BE2C (cell line): ENCODE measurements at places on chromosomes 7 and 10.

DNA sequence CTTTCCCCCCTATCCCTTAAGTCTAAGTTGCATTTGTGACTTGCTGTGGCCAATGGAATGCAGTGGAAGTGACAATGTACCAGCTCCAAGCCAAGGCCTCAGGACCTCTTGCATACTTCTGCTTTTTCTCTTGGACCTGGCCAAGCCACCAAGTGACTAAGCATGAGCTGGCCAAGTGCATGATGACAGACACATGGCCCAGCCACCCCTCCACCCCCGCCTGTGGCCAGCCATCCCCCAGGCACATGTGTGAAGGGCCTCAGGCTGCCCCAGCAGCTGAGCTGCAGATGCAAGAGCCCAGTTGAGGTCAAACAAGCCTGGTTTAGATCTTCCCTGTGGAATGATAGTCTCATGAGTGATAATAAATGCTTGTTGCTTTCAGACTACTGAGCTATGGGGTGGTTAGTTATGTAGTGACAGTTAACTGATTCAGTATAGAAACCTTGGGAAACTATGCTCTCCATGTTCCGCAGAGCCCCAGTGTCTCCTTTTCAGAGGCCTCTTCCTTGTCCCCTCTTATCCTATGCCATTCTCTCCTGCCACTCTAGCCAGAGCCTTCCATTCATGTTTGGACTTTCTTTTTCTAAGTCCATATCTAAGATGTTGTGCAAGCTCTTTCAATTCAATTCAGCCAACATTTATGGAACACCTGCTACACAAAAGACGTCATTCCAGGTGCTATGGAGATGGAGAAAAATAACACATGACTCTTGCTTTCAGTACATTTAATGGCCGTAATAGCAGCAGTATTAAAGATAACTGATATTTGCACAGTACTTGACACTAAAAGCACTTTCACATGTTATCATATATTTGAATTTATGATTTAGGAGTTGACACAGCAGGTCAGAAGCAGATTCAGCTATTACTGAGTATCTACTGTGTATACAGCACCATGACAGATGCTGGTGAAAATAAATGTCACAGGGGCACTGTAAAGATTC is 55.5 kb upstream of the LOXL4 start:
- peak; percentile 43 for DNase-seq

DNA sequence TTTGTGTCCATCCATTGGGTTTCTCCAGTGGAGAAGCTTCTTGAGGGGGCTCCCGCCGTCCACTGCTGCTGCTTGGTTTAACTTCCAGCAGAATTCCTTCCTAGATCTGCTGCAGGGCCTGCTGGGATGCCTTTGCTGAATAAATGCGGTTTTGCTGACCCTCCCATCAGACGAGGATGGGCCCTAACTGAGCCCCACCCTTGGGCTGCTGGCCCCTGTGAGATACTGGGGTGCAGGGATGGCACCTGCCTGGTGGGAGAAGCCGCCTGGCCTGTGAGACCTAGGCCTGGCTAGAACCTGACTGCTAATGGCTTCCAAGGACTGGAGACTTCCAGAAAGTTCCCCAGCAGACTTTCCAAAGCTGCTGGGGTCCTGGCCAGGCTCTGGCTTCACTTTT is 43.8 kb downstream of the ZNF467 start:
- DNase-seq: no peak

GRCh38 chr7:771234-772004 is 44.3 kb upstream of the PRKAR1B start:
- peak; percentile 52 for DNase-seq

- no peak for DNase-seq
Measured at GRCh38 chr10:5523796-5524574, 776 bp upstream of the CALML3 start.

DNA sequence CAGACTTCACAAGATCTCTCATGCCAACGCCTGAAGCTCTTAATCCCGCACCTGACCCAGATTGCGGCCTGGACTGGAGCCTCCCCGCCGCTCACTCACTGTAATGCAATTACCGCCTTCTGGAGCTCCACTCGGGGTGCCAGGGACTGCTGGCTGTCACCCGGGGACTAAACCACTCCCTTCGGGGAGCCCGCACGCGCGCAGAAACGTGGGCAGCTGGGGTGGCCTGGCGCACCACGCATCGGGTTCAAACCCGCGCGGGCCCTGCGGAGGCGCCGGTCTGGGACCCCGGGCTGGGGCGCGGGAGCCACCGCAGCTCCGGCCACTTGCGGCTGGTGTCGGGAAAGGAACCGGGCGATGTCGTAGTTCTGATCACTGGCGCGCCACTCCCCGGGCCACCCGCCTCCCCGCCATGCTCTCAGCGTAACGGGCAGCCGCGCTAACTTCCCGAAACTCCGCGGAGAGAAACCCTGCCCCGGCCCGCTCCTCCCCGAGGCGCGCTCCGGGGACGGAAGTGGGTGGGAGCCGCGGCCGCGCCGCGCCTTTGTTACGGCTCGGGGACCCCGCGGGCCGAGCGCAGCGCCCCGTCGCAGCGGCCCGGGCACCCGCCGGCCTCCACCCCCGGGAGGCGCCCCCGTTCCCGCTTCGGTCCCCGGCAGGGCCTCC is 100.3 kb upstream of the SVIL start:
- DNase-seq: peak; percentile 55

DNA sequence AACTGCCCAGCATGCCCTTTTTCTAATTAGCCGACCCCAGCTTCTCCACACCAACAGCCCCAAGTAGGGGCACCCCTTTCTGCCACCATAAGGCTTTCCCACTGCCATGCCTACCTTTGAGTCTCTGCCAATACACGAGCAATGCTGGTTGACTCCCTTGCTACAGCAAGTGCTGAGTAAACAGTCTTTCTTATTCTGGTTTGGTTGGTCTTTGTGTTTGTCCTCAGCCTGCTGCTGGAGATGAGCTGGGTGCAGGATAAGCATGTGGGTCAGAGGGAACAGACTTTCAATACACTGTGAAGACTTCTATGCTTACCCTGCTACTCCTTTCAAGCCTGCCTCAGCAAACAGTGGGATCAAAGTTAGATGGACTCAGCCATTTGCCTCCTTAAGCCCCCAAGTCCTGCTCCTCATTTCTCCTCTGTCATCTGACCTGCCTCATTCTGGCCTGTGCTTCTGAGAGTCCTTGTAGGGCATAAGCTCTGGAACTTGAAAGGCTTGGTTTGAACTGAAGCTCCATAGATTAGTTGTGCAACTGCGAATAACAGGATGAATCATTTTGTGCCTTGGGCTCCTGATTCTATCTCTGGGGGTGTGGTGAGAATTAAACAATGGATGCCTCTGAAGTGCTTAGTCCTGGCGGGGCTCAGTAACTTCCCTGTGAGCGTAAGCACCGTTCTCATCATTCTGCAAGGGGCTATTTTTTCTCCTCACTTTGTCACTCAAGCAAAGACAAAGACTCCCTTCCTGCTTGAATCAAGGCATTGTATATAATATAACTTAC is 533.8 kb upstream of the DPP6 start:
- DNase-seq: no peak

DNA sequence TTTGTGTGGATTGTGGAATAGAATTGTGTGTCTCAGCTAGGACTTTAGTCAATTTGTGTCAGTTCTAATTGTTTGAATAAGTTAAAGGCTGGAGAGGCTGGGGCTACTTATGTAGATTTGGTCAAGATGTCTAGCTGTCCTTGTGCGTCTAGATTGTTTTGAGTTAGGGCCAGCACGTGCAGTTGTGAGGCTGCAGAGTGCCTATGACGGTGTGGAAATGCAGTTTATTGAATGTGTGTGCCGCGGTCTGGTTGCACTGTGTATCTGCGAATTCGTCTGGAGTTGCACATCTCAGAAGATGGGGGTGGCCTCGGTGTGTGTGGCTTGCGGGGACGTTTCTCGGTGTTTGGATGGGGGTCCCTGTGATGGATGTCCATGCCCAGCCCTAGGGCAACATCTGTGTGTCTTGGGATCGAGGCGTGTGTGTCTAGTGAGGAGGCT is 10.2 kb downstream of the EMX2 start:
- no peak for DNase-seq

GRCh38 chr7:16416289-16417282 is 4.8 kb downstream of the CRPPA start:
- DNase-seq: no peak

DNA sequence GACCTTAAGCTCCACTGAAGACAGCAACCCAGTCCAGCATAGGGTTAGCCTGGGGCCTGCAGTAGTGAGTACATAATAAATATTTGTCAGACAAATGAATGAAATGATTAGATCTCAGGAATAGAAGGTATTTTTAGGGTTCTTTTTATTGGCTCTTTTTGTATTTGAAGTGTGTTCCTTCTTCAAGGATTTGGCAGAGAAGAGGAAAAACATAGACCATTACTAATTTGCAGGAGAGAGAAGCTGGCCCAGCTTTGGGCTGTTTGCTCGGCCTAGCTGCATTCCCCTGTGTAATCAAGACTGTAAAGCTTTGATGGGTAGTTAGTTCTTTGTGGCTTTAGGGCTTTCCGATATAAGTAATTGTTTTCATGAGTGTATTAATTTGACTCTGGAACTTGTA is 64.2 kb downstream of the CNNM2 start:
- DNase-seq: no peak

GRCh38 chr10:86535132-86535882 is 13.7 kb upstream of the WAPL start:
- DNase-seq: no peak

DNA sequence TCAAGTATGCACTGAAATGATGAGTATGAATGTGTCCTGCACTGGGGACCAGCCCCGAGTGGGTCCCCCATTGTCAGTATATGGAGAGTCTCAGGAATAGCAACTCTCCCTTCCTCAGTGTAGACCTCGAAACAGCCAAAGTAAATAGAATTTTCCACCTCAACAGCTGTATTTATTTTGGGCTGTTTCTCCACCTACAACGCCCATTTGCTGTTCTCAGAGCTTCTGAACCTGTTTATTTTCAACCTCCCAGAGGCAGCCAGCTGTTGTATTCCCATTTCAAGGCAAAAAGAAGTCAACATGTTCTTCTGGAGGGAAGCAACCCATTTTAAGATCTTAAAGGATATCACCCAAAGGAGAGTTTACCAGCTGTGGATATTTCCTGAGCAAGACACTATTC is 59.6 kb upstream of the BICC1 start:
- no peak for DNase-seq

DNA sequence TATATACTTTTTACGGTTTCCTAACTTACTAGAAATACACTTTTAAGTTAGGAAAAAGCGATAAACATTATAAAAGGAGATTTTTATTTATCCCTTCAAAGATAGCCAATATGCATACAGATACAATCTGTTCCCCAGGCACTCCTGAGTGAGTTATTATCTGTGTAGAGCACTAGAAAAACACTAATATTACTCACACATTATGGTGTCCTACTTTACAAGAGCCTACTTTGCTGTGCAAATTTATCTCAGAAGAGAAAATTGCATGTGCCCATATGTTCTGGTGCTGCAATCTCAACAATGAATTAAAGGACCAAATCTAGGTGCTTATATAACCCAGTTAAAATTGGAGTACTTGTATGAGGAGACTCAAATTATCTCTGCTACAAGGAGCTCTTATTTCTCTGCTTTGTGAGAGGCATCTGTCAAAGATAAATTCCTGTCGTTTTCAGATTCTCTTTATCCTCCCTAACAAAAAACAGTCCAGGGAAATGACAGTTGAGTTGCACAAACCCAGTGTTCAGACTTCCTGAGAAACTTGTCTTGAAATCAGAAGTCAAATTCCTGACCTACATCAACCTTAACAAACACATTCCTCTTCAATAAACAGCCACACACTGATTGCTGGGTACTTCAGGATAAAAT is 28.9 kb downstream of the CPA1 start:
- no peak for DNase-seq

DNA sequence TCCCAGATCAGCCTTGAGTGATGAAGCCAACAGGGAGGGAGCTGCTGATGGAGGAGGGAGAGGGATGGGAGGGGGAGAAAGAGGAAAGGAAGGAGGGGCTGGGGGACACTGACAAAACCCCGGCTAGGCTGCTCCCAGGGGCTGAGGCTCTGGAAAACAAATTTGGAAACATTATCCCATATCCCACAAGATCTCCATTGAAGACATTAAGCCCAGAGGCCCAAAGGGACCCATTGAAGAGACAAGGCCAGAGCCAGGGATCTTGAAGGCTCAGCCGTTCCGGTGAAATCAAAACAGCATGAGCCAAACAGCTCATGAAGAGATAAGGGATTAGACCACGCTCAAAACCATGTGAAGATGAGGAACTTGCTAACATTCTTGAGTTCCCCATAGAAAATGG is 184.3 kb upstream of the ITGB1 start:
- no peak for DNase-seq

DNA sequence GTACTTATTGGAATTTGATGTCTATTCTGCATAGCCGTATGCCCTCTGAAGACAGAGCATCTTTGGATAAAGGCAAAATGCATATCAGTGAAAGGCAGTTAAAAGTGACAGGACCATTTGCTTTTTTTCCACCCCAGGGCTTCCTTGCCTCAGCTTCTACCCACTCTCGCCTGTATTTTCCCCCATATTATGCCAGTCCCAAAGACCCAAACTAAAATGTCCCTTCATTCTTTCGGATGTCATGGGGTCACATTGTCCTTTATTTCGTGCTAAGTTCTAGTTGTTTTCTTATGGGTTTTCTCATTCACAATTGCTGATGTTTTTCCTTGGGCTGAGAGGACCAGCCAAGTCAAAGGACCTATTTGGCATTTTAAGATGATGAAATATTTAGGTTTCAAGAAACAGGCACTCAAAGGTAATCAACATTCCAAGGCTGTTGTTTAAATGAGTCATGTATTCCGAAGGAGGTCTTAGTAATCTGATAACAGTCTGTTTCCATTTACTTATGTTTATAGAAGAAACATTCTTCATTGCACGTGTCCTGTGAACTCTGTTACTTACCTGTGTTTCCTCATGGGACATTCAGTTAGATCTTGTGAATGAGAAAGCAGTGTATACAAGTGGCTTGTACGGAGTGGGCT is 74.1 kb downstream of the DNAH11 start:
- no peak for DNase-seq

DNA sequence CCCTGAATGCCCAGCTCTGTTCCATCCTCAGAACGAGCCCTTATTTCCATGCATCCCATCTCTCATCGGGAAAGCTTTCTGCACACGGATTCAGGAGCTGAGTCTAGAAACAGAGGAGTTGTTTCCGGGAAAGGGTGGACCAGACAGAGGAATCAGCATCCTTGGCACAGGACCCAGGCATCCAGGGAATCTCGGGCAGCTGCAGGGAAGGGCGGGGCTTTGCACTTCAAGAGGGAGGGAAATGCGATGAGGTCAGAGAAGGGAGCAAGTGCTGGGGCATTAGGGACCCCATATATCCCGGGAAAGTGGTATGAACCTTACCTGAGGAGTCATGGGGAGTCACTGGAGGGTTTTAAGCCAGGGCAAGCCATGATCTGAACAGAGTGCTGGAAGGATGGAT is 68.5 kb downstream of the NPTX2 start:
- DNase-seq: no peak
